ENCODE measurements at places on chromosomes 6 and 20.

DNA sequence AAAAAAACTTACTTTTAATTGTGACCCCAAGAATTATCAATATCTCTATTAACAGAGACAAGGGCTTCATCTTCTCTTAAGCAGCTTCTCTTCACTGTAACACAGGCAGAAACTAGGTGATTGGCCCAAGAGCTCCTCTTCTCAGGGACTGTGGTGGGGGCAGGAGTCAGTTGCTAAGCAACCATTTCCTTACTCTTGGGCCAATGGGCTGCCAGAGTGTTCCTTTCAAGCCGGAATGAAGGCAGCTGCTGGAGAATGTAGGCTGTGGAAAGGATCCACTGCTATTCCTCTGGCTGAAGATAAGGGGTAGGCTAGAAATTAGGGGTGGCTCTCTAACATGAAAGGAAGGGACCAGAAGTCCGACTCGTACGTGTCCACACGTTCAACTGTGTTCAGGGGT lies at the start of gene SEL1L2:
TSS of gene SEL1L2 (minus strand) at position 150 of the 400 bp plus-strand sequence. CDS start at position 70, 80 bp downstream.
- DNase-seq, result no peak

DNA sequence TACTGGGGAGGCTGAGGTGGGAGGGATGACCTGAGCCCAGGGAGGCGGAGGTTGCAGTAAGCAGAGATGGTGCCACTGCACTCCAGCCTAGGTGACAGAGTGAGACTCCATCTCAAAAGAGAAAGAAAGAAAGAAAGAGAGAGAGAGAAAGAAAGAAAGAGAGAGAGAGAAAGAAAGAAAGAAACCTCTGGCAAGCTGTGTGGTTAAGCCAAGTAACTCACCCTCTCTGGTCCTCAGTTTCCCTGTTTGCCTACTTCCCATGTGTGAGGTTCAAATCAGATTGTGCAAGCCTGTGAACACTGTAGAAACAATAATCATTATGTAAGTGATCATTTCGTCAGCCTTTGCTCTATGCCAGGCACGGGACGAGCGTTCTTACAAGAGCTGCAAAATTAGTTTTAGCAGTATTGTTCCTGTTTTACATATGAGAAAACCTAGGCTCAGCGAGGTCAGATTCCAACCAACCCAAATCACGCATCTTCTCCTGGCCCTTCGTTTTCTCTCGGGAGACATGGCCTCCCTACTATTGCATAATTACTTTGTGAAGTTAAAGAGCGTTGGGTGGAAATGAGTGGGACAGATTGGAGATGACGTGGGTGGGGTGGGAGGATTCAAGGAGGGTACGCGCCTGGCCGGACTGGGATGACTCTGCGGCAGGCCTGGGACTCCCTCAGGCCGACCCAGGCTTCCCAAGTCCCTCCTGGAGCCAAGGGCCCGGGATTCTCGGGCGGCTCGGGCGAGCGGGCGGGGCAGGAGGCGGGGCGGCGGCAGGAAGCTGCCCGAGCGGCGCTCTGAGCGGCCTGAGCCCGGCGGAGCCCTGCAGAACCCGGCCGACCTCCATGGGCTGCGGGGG lies at the start of gene SNX21:
TSS of gene SNX21 (plus strand) at position 770 of the 853 bp plus-strand sequence. CDS start 121 bp downstream, outside the sequence.
- peak; percentile 6 for DNase-seq

GRCh38 chr20:54042021-54042420 lies 28.4 kb downstream of the BCAS1 start:
- DNase-seq, result no peak

GRCh38 chr6:150048099-150048498 lies 20.8 kb downstream of the ULBP3 start:
- no peak for DNase-seq

DNA sequence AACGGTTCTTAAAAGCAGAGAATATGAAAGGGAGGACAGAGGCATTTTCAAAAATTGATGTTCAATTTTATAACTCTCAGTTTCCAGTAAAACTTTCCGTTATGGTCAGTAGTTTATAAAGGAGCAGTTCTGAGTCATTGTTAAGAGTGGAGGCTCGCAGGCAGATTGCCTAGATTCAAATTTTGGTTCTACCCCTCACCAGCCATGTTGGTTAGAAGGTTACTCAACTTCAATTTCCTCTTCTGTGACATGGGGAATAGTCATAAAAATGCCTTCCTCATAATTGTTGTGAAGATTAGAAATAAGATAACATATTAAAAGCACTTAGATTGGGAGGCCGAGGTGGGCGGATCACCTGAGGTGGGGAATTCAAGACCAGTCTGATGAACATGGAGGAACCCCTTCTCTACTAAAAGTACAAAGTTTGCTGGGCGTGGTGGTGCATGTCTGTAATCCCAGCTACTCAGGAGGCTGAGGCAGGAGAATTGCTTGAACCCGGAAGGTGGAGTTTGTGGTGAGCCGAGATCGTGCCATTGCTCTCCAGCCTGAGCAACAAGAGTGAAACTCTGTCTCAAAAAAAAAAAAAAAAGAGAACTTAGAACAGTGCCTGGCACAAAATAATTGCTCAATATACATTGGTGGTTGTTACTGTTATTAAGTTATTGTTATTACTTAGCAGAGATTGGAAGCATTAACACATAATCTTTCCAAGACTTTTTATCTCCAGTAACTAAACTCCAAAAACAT lies 348.9 kb downstream of the NRN1 start:
- DNase-seq, result no peak

- DNase-seq, result no peak
These were observed 8.5 kb downstream of the SYNGAP1 start for GRCh38 chr6:33428224-33428965.

- no peak for DNase-seq
These were observed 336.0 kb downstream of the SYNE1 start for GRCh38 chr6:152301021-152301764.

DNA sequence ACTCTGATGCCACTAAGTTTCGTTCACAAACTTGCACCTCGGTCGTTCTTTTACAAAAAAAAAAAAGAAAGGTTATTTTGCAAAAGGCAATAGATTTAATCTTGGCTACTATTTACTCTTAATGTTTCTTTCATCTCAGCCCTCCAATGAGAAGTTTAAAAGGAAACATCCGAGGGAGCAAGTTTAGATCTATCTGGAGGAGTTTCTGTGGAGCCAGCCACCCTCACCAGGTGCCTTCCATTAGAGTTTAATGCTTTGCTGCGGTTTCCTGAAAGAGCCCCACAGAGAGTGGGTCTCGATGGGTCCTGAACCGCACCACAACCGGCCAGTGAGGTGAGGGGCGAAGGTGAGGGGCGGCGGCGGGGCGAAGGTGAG lies 632 bp downstream of the PRKN start:
- DNase-seq, result no peak

DNA sequence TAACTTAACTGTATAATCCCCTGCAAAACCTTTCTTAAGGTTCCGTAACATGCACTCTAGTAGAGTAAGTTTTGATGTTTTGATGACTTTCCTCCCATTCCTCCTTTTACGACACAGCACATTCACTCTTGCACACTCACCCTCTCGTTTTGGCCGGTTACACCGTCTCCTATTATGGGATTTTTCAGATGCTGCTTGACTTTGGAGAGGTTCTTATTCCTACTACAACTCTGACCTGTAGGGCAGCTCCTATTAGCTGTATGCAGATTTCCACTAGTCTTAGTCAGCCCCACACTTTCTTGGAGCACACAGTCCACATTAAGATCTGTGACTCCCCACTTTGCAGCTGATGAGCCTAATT lies 223.7 kb upstream of the SYNCRIP start:
- no peak for DNase-seq

GRCh38 chr6:2980465-2980855 lies 9.1 kb upstream of the SERPINB6 start:
- no peak for DNase-seq

GRCh38 chr6:75893058-75893775 lies 144.2 kb downstream of the MYO6 start:
- no peak for DNase-seq

DNA sequence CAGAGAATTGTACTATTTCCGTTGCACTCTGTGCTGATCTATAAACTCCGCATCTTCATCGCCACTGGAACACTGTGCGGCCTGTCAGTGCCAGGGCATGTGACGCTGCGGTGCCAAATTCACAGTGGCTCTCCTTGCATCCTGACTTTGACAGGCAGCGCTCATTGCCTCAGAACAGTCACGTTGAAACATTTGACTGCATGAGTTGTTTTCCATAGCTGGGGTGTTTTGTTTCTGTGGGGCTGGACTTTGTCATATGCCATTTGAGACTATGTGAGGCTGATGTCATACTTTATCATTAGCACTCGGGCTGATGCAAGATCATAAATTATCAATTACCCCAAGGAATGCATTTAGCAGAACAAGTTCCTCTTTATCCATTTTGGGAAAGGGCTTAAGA lies 32.7 kb downstream of the CFAP61 start:
- no peak for DNase-seq

DNA sequence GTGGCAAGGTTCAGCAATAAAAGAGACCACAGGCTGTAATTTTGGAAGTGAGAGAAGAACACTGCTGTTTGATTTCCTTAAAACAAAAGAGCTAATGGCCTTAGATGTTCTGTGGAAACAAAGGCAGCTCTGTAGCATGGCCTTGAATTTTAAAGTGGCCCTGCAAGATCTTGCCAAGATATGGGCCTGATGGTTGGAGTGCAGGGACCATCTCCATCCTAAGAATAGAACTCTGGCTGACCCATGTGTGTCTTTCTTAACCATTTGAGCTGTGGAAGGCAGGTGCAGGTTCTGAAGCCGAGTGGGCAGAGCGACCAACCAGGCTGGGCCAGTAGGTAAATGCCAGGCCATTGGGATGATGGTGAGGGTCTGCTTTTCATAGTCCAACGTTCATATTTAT lies 73.8 kb upstream of the VSTM2L start:
- DNase-seq, result no peak

DNA sequence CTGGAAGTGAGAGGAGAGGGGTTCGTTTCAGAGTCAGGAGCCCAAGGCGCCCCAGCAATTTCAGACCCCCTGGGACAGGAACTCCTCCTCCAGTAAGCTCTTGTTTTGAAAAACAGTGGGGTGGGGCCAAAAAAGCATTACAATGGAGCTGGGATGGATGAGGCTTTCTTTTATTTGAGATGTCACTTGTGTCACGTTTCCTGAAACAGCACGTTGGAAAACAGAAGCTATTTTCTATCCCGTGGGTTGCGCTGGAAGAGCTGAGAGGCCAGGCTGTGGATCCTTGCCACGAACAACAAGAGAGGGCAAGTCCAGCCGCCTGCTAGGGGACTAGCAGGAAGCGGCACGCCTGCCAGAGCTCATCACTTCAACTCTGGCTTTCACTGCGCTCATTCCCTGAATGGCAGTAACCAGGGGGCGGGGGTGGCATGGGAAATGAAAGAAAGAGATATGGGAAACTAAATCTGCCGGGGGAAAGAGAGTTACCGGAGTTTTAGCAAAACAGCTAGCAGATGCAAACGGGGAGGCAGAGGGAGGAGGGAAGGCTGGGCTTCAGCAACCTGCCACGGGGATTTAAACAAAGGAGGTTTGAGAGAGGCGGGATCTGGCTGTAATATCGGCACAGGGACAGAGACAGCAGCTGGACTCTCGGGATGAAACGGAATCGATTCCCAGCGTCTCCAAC lies 34.6 kb downstream of the GCNT2 start:
- DNase-seq, result no peak

DNA sequence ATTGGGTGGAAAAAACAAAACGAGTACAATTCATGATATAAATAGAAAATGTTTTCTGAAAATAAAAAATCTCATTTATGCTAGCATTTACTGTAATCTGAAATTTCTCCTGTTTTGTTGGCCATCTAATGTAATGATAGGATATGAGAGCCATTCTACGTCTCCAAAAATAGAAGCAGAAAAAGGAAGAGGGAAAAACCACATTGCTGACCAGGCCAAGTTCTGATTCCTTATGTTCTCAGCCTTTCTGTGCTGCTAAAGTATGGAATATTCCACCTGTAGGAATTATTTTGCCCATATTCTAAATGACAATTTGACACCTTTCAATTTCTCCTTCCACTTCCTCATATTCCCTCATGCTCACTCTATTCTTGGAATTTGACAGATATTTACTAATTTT lies 110.2 kb downstream of the TBXT start:
- DNase-seq, result no peak
